CD4-positive, alpha-beta T cell treated with Interleukin-2 at 100 ng/mL for 4 hours (primary cell): ENCODE measurements at places on chromosomes 4 and X.

GRCh38 chrX:130933358-130933757 lies 30.3 kb upstream of the ENOX2 start:
- no peak for DNase-seq

GRCh38 chr4:168717847-168718246 lies 221.0 kb downstream of the PALLD start:
- DNase-seq: no peak

DNA sequence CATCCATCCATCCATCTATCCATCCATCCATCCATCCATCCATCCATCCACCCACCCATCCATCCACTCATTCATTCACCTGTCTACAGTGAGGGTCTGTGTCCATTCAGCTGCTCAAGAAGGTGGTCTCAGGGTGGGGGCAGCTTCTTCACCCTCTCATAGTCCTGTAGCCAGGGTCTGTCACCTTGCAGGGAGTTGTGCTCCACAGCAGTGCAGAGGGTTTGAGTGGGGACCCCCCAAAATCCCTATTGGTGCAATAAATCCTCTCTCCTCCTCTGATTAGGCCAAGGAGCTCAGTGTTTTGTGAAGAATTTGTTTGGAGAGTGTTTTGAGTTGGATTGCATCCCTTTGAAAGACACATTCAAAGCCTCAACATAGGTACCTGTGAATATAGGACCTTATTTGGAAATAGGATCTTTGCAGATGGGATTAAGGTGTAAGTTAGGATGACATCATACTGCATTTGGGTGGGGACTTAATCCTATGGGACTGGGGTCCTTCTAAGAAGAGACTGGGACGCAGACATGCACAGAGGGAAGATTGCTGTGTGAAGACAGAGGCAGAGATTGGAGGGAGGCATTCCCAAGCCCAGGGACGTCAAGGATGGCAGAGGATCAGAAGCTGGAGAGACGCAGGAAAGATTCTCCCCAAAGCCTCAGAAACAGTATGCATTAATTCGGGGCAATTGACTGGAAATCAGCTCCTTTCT lies 12.0 kb downstream of the P2RY8 start:
- DNase-seq: no peak

- peak; percentile 77 for DNase-seq
These were observed 26.0 kb upstream of the YTHDC1 start for GRCh38 chr4:68375667-68376559.

DNA sequence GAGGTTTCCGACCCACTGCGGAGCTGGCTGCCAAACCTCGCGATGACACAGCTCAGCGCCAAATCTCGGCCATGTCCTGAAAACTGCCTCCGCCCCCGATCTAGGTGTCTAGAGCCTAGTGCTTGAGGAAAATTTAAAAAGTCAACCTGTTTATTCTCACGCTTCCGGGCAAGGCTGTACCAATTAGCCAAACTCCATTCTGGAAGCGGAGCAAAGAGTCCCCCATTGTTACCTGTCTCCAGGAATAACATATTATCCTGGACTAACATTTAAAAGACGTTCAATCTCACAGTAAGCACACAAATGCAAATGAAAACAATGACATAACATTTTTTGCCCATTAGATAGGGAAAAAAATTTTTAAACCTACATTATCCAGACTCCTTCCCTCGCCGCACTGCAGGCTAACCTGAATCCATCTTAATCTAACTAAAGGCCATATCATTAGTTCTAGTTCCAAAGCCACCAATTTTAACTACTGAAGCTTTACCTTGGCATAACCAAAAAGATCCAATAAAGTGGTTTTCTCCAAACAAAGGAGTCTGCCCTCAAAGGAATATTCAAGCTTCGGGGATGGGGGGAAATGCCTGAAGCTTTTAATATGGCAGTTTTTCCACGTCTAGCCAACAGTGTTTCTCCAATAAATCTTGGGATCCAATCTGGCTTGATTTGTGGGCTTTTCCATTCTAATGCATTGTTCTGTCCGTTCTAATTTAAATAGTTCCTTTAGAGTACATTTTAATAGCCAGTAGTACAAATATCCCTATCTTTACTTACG lies 1.9 kb downstream of the HUWE1 start:
- no peak for DNase-seq
